ENCODE measurements at places on chromosomes 5 and 9.

GRCh38 chr9:87437966-87438365 is 59.7 kb upstream of the DAPK1 start:
- DNase-seq = no peak

DNA sequence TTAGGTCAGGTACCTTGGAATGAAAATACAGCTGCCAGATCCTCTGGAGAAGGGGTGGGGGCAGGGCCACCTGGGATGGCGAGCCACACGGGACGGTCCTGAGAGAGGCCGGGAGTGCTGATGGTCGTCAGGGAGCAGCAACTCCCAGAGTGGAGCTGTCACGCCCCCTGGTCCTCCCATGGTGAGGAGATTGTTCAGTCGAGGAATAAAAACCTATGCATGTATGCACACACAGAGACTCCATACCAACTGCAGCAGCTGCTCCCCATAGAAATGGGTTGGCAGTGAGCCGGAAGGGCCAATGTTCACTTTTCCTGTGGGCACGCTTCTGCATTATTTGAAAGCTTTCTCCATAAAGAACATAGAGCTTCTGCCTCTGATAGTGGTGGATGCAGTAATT is 45.2 kb upstream of the SEMA4D start:
- DNase-seq = no peak

GRCh38 chr5:6772886-6773285 is 59.7 kb downstream of the TENT4A start:
- DNase-seq = no peak

GRCh38 chr5:59542851-59543820 is 350.4 kb downstream of the PDE4D start:
- DNase-seq = no peak

DNA sequence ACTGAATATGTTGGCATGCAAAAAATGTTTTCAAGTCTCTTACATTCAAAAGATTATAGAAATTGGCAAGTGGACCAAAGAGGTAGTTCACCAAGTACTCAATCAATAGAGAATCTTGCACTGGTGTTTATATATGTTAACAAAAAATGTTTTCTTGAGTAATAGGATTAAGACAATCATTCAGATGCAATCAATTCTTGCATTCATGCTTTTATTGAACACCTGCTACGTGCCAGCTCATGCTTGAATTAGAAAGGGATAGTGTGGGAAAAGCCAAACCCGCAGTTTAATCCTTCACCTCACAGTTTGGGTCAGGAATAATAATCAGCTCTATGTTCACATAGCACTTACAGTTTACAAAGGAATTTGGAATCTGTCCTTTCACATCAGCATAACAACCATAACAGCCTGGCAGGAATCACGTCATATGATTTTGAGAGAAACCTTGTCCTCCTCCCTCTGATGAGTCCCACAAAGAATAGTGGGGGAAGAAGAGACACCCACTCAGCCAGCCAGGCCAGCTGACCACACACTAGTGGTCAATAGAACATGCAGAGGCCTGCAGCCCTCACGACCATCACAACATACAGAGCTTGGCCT is 36.8 kb upstream of the FRRS1L start:
- DNase-seq = no peak

DNA sequence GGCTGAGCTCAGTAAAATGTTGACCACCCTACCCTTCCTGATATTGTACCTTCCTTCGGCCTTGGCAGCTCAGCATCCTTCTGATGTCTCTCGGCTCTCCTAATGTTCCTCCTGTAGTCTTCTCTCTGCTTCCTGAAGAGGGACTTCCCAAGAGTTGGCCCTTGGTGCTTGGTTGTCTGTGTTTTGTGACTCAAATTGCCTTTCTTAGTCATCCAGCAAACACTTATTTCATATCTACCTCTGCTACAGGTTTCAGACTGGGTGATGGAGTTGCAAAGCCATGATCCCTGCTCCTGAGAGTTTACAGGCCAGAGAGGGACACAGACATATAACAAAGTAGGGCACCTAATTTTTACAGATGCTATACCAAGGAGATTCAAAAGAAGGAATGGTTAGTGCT is 70.1 kb downstream of the SV2C start:
- no peak for DNase-seq

- no peak for DNase-seq
Observed at GRCh38 chr9:115058684-115059315, 59.2 kb downstream of the TNC start.

GRCh38 chr9:104608336-104608735 is 2.9 kb upstream of the OR13C2 start:
- DNase-seq = no peak

DNA sequence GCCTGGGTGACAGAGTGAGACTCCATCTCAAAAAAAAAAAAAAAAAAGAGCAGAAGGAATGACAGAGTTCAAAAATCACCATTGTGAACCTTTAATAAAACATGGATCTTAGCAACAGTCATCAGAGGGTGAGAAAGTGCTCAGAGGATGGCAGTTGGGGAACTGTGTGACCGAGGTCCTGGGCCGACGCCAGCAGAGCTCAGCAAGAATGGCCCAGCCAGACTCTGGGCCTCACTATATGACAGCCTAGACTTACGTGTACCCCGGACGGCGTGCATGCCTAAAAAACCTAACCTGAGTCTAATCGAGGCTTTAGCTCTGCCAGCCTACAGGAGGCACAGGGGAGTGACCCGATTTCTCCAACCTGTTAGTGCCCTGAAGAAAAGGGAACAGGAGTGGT is 64.3 kb downstream of the MVB12B start:
- no peak for DNase-seq

DNA sequence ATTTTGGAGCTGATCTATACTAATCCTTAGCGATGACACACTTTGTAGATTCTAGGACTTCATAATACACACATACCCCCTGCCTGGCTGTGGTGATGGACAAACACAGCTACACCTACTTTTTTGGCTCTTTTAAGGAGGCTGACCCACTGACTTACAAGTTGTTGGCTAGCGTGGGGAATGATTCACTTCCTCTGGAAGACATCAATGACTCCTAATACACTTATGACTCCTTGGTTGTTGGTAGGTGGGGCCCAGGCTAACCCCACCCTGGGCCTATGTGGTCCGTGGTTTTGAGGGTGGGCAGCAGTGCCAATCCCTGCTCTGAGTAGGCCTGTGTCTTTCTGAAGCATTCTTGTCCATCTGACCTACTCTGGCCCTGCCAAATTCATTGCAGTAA is 144.4 kb downstream of the SLC12A2 start:
- no peak for DNase-seq

- DNase-seq = no peak
Observed at GRCh38 chr5:17186256-17186655, 31.2 kb upstream of the BASP1 start.

- DNase-seq = no peak
Observed at GRCh38 chr5:7805379-7805778, 45.6 kb downstream of the CFAP90 start.

DNA sequence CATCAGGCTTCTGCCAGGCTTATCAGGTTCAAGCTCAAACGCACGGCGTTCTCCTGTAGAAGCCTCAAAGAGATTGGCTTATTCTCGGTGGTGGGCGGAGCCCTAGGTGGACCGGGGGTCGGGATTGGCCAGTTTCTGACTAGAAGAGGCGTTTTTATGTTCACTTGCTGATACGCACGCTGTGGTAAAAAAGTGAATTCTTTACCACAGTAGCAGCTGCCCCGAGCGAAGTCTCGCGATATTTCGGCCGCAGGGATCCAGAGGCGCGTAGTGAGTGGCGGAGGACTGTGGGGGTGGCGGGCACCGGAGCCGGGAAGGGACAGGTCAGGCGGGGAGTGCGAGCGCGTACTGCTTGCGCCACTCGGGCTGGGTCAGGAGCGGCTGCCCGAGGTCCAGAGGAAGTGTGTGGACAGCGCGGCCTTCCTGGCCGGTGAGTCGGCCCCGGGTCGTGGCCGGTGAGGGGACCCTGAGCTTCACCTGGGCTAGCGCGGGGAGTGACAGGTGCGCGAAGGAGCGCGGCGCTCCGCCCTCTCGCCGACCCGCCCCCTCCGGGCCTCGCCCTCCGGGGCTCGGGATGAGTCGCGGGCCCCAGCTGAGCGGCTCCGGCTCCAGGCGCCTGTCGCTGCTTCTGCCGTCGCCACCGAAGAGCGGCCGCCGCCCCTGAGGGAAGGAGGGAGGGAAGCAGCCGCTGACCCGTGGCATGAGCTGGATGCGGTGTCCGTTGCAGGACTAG is at the start of gene DMXL1:
Gene DMXL1, plus strand, starts transcription at position 260 of the 733 bp plus-strand sequence. CDS start 483 bp downstream, outside the sequence.
- peak; percentile 96 for DNase-seq

DNA sequence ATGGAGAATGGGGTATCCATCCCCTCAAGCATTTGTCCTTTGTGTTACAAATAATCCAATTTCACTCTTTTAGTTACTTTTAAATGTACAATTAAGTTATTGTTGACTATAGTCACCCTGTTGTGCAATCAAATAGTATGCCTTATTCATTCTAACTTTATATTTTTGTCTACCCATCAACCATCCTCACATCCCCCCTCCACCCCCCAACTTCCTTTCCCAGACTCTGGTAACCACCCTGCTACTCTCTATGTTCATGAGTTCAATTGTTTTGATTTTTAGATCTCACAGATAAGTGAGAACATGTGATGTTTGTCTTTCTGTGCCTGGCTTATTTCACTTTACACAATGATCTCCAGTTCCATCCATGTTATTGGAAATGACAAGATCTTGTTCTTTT is 15.4 kb upstream of the RANBP17 start:
- DNase-seq = no peak

DNA sequence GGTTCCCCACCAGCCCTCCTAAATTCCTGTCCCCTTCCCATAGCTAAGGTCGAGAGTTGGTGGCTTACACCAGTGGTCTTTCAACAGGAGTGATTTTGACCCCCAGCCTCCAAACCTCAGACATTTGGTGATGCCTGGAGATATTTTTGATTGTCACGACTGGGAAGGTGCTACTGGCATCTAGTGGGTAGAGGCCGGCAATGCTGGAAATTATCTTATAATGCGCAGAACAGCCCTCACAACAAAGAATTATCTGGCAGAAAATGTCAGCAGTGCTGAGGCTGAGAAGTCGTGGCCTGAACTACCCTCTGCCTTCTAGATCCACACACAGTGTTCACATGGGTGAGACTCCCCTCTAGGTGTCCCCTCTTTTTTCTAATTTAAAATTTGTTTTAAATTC is 69.6 kb downstream of the IL31RA start:
- no peak for DNase-seq

DNA sequence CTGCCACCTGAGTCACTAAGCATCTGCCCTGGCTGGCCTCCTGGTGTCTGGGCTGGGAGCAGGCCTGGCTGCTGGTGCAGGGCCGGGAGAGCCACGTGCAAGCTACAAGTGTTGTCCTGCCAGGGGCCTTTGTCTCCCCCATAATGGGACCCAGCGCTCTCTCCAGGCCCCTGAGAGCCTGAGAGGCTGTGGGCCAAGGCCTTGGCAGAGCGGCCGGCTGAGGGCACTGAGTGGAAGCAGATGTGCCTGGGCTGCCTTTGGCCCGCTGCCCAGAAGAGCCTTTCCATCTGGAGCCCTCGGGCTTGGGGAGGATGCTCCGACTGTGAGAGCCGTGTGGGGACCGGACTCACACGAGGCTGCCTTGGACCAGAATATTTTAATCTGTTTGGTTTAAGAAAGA is 185.5 kb downstream of the RGS3 start:
- no peak for DNase-seq

- no peak for DNase-seq
Observed at GRCh38 chr9:90838098-90838497, 36.5 kb downstream of the SYK start.

DNA sequence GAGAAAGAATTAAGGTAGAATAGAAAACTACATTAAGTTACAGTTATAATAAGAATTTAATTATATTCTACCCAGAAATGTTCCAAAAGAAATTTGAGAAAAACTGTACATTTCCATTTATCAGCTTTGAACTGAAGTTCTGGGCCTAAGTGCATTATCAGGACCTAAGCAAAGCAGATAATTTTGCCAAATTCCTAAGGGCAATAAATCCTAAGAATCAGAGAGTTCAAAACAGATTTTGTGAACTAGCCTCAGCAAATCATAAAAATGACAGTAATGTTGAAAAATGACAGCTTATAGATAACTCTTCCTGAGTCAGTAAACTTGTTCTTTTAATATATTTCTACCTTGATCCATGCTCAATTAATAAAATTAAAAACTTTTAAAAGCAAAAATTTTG is 662.1 kb upstream of the CDH9 start:
- no peak for DNase-seq

GRCh38 chr5:15566789-15567188 is 66.8 kb downstream of the FBXL7 start:
- DNase-seq = no peak

DNA sequence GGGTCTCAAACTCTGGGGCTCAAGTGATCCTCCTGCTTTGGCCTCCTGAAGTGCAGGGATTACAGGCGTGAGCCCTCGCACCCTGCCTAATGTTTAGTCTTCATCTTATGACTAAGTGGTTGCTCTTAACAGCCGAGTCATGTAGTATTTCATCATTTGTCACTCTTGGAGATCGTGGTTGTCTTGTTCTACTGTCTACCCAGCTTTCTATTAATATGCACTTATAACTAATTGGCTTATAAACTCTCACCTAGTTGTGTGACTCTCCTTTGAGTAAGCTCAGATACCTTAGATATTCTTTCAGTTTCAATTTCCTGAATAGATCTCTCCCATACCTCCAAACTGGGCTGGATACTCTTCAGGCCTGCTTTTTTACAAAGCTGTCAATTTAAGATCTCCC is 19.9 kb downstream of the SLC44A1 start:
- DNase-seq = no peak

GRCh38 chr5:134833340-134834032 is 12.3 kb upstream of the C5orf24 start:
- DNase-seq = no peak
